ENCODE measurements at places on chromosomes 4 and X.

- DNase-seq: no peak
Observed at GRCh38 chrX:50691820-50692219, 122.2 kb downstream of the SHROOM4 start.

GRCh38 chrX:46796574-46797191, 37.8 kb upstream of the SLC9A7 start:
- DNase-seq: peak; percentile 13

- DNase-seq: no peak
Observed at GRCh38 chr4:25182937-25183336, 22.7 kb upstream of the SEPSECS start.

GRCh38 chr4:160044693-160045092, 941.8 kb downstream of the RAPGEF2 start:
- DNase-seq: no peak

- no peak for DNase-seq
Observed at GRCh38 chr4:104881136-104881886, 265.4 kb upstream of the TET2 start.

- DNase-seq: no peak
Observed at GRCh38 chr4:36640876-36641275, 359.5 kb downstream of the DTHD1 start.

- DNase-seq: no peak
Observed at GRCh38 chrX:37424000-37424429, 74.9 kb downstream of the PRRG1 start.

GRCh38 chr4:69753686-69754085, 6.7 kb downstream of the SULT1B1 start:
- no peak for DNase-seq

- peak; percentile 76 for DNase-seq
Observed at GRCh38 chr4:15469402-15470127, at the start of gene CC2D2A. CC2D2A (plus strand) TSS chr4:15469882; CDS start chr4:15475933, 6,051 bp downstream.

- DNase-seq: no peak
Observed at GRCh38 chrX:54891573-54891972, 29.1 kb upstream of the TRO start.

GRCh38 chr4:94531991-94532789, 80.4 kb downstream of the PDLIM5 start:
- no peak for DNase-seq

DNA sequence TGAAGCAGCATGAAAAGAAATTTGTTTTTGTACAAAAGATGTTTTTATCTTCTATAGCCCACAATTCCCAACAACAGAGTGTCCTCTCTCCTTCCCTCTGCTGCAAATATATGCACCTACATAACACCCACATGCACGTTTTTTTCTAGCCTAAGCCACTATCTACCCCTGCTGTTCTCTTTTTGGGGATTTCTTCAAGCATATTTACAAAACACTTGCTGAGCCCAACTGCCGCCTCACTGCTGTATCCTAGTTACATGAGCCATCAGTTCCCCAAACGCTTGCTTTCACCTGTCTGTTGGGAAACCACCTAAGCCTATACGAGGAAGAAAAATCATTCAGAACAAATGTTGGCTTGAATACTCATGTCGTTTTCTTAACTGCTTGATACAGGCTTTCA, 127.2 kb downstream of the CHRNA9 start:
- DNase-seq: no peak

GRCh38 chrX:155745792-155746191, 133.0 kb upstream of the TMLHE start:
- no peak for DNase-seq

- no peak for DNase-seq
Observed at GRCh38 chrX:9269134-9269533, 195.7 kb upstream of the TBL1X start.

DNA sequence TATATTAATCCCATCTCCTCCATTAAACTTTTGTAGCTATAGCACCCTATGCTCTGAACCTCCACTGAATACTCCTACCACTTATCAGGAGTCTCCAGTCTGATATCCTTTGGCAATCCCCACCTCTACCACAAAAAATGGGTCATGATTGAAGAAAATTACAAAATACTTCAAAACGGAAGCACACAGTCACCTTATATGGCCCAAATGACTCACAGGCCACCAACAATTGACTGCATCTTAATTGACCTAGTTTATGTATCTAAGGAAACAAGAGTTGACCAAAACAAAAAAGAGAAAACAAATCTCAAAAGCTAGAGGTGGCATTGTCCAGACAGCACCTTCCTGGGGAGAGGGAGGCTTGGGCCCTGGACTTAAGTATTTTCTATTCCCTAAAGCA, 120.0 kb upstream of the DIAPH2 start:
- DNase-seq: no peak

- DNase-seq: no peak
Observed at GRCh38 chr4:16967722-16968121, 69.3 kb upstream of the LDB2 start.

DNA sequence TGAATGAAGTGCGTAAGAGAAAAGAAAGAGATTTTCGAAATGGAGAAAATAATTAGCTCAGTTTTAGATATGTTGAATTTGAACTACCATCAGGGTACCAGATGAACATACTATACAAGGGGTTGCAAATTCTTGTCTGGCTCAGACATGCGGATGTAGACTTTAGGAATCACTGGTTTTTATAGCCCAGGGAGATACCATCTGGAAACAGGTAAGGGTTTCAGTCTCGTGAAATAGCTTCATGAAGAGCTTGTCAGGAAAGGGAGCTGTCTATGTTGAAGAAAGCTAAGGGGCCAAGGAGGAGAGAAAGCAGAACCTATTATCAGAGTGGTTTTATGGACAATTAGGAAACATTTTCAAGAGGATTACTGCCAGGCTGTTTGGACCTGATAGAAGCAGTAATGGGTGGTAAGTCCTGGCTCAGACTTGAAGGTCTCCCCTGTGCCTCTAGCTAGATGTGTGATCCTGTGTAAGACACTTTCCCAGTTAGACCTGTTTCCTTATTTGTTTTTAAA, 6.7 kb downstream of the RAB9A start:
- no peak for DNase-seq

- DNase-seq: no peak
Observed at GRCh38 chrX:150581093-150581775, 12.8 kb downstream of the MTM1 start.

GRCh38 chrX:18390941-18391538, 34.4 kb upstream of the CDKL5 start:
- DNase-seq: peak; percentile 32

- no peak for DNase-seq
Observed at GRCh38 chr4:108811486-108811885, 48.6 kb upstream of the ETNPPL start.

GRCh38 chr4:114527637-114528036, 71.0 kb upstream of the UGT8 start:
- no peak for DNase-seq

DNA sequence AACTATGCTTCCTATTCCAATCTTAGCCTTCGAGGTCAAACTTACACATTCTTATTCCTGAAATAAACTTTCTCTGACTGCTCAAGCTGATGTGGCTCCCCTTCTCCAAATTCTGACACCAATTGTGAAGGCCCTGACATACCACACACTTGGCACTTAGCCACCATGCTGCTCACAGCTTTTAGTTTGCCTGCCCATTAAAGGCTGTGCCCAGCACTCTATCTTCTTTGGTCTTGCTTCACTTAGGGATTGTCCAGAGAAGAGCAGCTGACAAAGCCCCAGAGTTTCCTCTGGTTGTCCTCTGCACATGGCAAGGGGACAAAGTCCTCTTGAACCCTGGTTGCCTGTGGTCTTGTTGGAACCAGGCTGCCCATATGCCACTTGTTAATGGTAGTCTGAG, 126.1 kb downstream of the ARHGEF9 start:
- no peak for DNase-seq

DNA sequence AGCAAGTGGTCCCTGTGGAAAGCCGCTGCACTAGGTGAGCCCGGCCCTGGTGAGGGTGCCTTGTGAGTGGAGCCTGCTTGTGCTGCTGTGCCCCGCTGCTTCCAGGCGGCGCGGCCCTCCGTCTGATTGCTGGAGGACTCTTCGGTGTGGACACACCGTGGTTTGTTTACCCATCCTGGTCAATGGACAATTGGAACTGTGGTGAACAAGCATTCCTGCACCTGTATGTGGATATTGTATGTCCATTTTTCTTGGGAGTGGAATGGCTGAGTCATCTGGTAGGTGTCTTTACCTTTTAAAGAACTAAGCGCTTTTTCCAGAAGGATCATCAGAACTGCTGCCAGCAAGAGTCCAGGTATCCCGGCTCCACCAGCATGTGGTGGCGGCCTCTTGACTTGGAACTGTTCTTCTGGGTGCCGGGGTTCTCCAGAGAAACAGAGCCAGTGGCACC, 15.6 kb downstream of the MAEA start:
- DNase-seq: no peak

DNA sequence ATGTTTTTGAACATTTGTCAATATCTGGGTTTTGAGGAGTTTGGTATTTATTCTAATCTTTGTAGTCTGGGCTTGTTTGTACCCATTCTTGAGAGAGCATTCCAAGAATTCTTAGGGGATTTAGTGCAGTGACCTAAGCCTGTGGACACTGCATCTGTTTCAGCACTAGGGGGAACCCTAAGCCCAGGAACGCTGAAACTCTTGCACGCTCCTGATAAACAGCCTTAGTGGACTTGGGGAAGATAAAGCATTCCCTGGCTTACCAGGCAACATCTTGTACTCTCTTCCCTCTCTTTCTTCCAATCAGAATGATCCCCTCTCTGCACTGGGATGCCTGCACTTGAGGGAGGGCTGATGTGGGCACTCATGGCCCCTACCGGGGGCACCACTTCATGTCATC, 654.9 kb upstream of the HTR2C start:
- no peak for DNase-seq

DNA sequence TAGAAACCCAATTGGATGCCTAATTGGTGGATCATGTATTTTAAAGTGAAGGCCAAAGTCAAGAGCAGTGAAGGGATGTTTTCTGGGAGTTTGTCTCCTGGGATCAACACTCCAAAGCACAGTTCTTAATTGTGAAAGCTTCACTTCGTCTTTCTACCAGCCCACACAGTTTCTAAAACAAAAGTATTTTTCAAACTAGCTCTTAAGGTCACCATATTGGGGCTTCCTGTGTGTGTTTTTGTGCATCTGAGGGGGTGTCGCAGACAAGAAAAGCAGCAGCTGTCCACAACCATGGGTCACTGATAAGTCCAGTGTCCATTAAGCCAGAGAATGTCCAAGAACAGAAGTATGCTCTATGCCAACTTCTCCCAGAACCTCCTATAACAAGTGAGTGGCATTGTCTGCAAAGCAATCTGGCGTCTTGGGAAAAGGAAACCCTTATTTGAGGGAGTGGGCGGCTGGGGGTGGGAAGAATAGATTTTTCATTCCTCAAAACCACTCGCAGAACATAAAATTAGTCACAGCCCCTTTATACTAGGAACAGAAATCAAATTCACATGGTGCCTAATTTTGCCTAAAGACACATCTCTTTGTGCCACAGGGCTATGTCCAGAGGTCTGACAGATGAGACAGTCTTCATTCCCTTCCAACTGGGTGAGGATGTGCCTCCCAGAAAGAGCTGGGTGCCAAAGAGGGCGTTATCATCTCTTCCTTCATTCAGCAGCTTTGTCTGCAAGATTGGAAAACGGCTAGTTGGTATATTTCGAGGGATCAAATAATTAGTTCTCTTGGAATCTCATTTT, 610.4 kb downstream of the BCOR start:
- DNase-seq: no peak

DNA sequence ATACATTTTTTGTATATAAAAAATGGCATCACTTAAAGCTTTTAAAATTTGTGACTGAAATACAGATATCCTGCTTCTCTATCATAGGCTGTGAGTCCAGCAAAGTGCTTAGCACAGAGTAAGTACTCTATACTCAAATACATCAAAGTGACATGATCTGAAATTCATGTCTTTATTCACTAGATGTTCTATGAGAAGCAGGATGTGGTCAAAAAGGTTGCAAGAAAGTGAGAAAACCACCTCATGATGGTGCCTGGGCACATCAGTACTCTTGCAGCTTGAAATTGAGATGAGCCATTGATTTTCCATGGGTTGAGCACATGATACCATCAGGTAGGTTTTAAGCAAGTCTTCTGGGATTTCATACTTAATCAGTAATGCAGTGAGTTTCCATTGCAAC, 20.4 kb upstream of the SFRP2 start:
- DNase-seq: no peak

- peak; percentile 8 for DNase-seq
Observed at GRCh38 chr4:104064646-104065577, 345.1 kb upstream of the TACR3 start.

- DNase-seq: no peak
Observed at GRCh38 chr4:92529510-92529909, 225.7 kb downstream of the GRID2 start.

DNA sequence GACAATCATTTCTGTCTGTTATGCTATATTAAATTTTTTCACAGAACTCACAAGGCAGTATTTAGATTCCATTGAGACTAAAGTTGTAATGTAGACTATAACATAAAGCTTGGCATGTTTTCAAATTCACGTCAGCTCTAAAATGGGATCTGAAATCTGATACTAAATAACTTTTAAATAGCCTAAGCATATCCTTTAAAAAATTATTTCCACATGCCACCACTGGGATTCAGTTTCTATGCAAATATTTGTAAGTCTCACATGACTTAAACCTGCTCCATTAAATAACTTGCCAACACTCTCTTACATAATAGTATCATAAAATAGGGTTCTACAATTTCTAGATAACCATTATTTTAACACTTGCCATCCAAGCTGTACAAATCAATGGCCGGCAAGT, 32.4 kb downstream of the KLHL8 start:
- no peak for DNase-seq

DNA sequence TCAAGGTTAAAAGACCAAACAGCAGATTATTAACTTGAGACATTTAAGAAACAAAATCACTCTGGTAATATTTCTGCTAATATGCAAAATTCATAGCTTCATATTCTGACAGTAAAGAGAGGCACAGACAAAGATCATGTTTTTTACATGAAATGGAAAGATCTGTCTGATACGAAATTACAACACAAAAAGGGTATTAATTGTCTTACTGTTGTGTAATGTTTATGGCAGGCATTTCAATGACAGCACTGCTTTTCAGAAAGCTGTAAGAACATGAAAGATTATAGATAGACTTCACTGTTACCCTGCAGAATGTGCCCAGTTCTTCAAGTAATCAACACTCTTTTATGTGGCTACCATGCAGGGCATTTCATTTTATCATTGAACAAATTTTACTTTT, 15.4 kb downstream of the DCHS2 start:
- DNase-seq: no peak

GRCh38 chr4:183200453-183200852, 101.4 kb downstream of the WWC2 start:
- no peak for DNase-seq

DNA sequence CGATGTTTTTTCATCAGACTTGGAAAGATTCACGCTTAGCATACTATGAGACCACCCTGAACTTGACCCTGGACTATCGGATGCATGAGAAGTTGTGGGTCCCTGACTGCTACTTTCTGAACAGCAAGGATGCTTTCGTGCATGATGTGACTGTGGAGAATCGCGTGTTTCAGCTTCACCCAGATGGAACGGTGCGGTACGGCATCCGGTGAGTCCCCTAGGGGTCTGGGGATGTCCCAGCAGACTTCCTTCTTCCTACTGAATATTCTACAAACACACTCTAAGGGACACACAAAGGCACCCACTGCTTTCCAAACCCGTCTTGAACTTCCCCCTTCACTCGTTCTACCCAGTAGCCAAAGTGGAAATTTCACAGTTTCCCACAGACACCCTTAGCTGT, 9.3 kb downstream of the GABRQ start:
- DNase-seq: no peak

Measured in right kidney (tissue), 9 donors.